ENCODE measurements at places on chromosomes 2 and 18.

GRCh38 chr18:70645971-70646370 is 357.1 kb downstream of the SOCS6 start:
- DNase-seq, result no peak

DNA sequence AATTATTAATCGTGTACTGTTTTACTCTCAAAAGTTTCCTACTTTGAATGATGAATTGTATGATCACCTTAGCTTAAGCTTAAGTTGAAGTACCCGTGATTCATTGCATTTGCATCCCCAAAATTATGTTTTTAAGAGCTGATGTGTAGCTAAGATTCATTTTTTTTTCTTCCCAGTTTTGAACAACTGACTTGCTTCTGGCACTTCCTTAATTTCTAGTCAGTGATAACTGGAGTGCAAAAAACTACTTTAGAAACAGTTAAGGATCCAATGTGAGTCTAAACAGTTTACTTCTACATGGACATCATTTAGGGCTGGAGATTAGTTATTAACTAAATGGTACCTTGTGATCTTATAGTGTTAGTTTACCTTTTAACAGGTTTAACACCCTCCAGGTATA is 124.0 kb upstream of the CAVIN2 start:
- no peak for DNase-seq

DNA sequence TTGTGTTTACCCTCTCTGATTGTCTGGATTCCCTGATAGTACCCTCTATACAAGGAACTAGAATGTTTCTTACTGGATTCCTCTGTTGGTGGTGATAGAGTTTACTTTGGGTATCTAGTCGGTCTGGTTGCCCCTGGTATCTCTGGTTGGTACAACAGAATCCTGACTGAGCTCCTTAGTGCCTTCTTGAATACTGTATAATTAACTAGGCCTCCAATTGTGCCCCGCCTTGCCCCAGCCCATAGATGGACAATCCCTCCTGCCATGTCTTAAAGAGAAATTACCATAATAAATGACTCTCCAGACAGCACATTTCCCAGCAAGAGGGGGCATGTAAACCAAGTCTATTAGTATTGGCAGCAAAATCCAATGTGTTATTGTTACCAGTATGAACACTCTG is 2.3 kb downstream of the SCN1A start:
- no peak for DNase-seq

DNA sequence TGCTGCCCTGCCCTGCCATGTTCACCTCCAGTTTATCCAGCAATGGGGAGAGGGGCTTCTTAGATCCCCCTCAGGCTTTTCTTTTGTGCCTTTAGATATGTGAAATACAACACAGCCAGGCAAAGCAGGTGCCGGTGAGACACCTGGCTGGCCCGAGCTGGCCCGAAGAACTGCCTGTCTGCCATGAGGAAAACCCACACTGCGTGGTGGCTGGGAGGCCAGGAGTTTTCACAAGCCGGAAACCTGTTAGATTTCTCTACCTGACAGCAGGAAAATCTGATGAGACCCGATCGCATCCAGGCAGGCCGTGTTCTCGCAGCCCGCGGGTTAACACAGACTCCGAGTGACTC is 5.7 kb upstream of the GAL3ST2 start:
- DNase-seq, result no peak

DNA sequence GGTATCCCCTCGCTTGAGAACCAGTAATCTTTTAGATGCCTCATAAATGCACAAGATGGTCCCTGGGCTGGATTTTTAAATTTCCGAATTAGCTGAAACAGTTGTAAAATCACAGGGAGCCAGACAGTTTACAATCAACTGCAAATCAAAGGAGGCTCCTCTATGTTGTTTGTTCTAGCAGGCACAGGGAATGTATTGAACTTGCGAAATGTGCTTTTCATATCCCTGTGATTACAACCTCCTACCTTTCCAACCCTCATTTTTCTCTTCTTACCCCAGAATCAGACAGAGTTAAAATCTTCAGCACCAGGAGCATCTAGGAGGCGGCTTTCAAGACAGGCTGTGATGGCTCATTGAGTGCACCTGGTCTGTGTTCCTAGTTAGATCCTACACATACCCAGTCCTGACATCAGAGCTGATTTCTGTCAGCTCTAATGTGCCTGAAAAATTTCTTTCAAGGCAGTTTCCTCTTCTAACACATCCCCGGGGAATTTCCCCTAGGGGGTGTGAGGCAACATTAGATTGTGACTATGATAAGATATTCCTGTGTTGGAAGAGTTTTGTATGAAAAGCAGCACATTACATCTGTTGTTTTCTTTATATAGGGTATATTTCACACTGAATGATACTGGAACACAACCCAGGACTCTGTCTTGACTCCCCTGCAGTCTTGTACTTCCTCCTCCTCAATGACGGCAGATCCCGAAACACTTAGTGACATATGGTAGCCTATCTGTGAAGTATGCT is 17.9 kb upstream of the CAVIN2 start:
- DNase-seq, result no peak

DNA sequence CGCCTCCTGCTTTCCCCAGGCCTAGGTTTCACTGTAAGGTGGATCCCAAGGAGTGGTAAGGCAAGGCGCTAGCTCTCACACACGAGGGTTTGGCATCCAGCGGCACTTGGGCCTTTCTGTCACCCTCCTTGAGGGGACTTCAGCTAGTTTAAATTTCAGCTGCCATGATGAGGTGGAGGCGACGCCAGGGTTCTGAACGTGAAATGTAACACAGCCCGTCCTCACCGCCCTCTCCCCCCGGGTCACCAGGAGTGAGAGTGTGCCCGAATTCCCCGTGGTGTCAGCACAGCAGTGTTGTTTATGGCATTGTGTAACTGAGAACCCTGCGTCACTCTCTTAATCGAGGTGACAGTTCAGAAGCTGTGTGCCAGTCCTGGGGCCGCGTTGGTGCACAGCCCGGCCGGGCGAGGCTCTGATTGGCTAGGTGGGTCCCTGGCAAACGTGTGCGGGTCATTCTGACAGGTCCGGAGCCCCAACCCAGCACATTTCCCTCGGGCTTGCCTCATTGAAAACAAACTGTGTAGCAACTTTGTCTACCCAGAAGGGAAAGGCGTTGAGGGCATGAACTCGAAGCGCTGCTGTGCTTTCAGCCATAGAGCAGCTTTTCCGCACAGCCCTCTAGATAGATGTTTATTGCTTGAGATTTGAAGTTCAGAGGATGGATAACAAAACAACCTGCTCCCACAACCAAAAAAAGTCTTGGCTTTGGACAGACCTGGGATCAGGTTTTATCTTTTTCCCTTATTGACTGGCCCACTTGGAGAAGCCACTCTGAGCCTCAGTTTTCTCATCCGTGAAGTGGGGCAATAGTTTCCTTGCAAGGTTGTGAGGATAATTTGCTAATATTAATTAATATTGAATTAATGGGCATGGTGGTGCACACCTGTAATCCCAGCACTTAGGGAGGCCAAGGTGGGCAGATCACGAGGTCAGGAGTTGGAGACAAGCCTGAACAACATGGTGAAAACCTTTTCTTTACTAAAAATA is 4.9 kb downstream of the CIDEA start:
- DNase-seq, result no peak

GRCh38 chr2:222844323-222844722 is 16.5 kb upstream of the ACSL3 start:
- no peak for DNase-seq

- DNase-seq, result no peak
These were observed 25.4 kb downstream of the FAM98A start for GRCh38 chr2:33573657-33574056.

DNA sequence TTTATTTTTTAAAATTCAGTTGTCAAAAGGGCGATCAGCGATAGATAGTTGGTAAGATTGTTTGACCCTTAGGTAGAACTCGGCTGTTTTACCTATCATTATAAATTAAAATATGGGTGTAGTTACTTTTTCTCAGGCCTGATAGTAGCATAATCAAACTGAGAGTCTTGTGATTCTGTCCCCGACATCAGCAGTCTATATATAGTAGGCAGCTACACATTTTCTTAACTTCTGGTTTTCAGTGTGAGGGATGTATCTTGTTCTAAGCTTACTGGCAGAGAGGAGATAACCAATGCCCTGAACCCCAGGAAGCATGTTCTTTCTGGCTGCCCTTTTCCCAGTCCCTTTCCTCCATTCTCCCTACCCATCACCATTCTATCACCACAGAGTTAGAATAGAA is 56.6 kb downstream of the XRCC5 start:
- DNase-seq, result no peak

DNA sequence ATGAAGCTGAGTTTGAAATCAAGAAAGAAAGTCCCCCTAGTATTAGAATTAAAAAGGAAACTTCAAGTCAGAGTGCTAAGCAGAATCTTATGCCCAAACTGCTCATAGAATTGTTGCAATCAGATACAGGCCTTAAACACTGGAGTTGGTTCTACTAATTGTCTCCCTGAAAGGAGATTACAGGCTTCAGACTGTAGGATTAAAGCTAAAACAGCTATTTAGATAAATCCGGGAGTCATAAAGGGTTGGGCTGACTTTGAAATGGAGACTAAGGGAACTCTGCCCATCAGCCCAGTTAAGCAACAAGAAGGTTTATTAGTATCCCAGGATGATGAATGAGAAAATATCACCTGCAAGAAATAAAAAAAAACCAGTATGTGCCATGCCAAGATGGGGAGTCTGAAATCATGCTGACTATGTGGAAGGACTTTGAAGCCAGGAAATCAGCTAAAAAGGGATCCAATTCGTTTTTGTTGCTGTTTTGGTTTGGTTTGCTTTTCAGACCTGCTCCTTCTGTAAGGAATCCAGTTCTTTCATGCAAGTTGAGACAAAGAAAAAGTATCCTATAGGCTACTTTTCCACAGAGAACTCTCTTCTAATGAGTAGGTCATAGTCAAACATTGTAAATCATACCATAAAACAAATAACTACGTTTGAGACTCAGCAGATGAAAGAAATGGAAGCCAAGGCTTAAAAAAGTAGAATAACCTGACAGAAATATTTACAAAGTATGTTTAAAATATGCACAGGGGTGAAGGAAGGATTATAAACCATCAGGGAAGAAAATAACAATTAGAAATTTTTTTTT is 37.6 kb upstream of the MSTN start:
- DNase-seq, result no peak

DNA sequence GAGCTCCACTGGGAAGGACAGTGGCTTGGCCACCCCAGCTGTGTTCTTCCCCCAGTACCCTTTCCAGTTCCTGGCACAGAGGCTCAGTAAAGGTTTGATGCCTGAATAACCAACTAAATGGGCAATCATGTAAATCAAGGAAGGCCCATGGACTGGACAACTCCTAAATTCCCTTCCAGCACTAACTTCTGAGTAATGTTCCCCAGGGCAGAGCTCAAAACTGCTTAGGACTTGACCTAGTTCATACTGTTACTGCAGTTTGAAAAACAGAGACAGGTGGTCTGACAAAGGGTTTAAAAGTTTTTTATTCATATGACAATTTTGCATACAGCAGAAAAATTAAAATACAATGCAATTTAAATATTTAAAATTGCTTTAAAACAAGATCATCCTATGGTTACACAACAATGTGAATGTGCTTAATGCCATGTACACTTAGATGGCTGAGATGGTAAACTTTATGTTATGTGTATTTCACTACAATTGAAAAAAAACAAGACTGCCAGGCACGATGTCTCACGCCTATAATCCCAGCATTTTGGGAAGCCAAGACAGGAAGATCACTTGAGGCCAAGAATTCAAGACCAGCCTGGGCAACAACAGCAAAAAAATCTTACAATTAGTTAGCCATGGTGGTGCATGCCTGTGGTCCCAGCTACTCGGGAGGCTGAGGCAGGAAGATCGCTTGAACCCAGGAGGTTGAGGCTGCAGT is 26.2 kb downstream of the PCBP1 start:
- no peak for DNase-seq

DNA sequence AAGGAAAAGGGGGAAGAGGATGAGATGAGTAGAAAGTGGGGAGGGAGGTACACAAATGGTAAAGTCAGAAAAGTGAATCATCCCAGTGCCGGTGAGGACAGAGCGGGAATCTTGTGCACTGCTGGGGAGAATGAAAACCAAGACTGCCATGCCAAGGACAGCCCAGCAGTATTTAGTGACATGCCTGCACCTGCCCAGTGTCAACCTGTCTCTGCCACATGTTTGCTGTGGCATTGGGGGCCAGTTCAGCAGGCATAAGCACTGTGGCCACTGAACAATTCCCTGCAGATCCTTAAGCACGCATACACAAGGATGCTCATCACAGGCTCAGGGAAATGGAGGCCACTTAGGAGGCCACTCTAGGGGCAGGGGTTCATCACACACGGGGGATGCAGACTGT is 5.2 kb upstream of the KCNK3 start:
- no peak for DNase-seq

- DNase-seq, result no peak
These were observed 44.0 kb downstream of the HRH4 start for GRCh38 chr18:24504401-24504800.

GRCh38 chr2:46311651-46312223 is 14.5 kb downstream of the EPAS1 start:
- DNase-seq, result no peak

GRCh38 chr2:10778724-10779115 is 33.9 kb downstream of the PDIA6 start:
- DNase-seq, result no peak

DNA sequence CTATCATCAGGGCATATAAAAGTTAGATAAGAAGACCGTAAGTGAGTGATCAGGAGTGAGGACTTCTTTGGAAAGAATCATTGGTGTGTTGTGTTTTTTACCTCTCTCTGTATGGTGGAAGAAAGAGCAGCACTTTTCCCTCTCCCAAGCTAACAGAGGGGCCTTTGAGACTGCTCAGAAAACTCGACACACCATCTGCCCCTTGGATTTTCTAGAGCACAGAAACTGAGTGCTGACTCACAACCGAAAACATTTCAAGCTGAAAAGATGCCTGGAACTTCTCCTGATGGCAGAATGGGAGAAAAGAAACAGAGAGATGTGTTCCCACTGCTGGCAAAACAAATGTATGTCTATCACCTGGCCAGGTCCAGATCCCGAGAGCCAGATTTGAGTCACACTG is 156.6 kb downstream of the DNAH7 start:
- DNase-seq, result no peak

GRCh38 chr2:142944264-142944663 is 66.8 kb downstream of the KYNU start:
- no peak for DNase-seq

DNA sequence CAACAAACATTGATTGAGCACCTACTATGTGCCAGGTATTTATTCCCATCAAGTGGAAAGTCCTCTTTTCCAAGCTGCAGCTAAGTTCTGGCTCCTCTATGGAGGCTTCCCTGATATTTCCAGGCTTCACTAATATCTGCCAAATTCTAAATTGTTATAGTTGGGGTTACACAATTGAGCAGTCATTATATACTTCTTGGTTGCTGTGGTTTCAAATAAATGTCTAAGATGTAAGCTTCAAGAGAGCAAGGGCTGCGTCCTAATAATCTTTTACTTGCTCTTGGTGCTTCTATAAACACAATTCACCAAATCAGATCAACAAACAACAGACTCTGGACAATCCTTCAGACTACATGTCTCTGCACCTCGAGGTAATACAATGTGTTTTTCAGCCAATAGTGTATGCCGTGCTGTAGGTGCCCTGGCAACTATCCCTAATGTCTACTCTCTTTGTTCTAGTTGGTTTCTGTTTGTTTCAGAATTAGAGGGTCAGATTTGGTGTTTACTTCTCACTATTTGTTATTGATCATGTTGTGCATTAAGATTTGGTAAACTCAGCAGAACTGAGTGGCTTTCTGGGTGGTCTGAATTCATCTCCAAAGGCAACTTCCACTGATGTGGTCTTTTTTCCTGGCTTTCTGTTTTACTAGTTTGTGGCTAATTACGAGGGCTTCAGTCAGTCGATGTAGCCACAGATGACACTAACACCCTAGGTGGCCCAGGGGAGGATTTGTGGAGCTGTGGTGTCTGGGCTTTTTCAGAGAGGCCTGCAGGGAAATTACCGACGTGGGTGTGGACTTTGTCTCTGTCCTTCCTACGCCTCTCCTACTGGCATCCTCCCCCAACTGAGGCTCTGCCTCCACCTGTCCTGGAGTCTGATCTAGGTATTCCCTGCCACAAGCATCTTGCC is 50.4 kb downstream of the CDCA7 start:
- DNase-seq, result no peak
